ENCODE measurements at places on chromosomes 4 and X. TPM values are rescaled to one million over a fixed set of nuclear protein-coding genes. Genes with fewer than 3 reads are reported as not detected.

MTMR8 gene
- 0.08 TPM for total RNA-seq

PRDM5 gene
- 6.4 TPM for total RNA-seq

PAGE2B gene
- not detected for total RNA-seq

YIPF7 gene
- not detected for total RNA-seq

DSPP gene
- not detected for total RNA-seq

PNMA6F gene
- not detected for total RNA-seq

ALAS2 gene
- not detected for total RNA-seq

PLS3 gene
- total RNA-seq: 64.3 TPM

TMEM271 gene
- not detected for total RNA-seq

DOK7 gene
- total RNA-seq: 0.13 TPM

PAGE1 gene
- total RNA-seq: not detected
